Naive thymus-derived CD4-positive, alpha-beta T cell (primary cell): ENCODE measurements at places on chromosomes 16 and 17. TPM values are rescaled to one million over a fixed set of nuclear protein-coding genes. Genes with fewer than 3 reads are reported as not detected.
A peak's percentile ranks its signal among the peaks of the same experiment; 100 is the strongest.

EPOP gene
- total RNA-seq, result 0.19 TPM

EPN3 gene
- total RNA-seq, result not detected

NDRG4 gene
- 2.7 TPM for total RNA-seq

GRCh38 chr17:80395402-80396151 lies 19.4 kb upstream of the ENDOV start:
- H3K4me1 ChIP-seq, result no peaks in the 10 kb centered on the region
- H3K4me3 ChIP-seq, result no peak overlapping the region
- H3K27me3 ChIP-seq, result no peaks in the 10 kb centered on the region
- peaks cover 15% of the 10 kb centered on the region for H3K36me3 ChIP-seq
- H3K27ac ChIP-seq, result no peak overlapping the region

DNA sequence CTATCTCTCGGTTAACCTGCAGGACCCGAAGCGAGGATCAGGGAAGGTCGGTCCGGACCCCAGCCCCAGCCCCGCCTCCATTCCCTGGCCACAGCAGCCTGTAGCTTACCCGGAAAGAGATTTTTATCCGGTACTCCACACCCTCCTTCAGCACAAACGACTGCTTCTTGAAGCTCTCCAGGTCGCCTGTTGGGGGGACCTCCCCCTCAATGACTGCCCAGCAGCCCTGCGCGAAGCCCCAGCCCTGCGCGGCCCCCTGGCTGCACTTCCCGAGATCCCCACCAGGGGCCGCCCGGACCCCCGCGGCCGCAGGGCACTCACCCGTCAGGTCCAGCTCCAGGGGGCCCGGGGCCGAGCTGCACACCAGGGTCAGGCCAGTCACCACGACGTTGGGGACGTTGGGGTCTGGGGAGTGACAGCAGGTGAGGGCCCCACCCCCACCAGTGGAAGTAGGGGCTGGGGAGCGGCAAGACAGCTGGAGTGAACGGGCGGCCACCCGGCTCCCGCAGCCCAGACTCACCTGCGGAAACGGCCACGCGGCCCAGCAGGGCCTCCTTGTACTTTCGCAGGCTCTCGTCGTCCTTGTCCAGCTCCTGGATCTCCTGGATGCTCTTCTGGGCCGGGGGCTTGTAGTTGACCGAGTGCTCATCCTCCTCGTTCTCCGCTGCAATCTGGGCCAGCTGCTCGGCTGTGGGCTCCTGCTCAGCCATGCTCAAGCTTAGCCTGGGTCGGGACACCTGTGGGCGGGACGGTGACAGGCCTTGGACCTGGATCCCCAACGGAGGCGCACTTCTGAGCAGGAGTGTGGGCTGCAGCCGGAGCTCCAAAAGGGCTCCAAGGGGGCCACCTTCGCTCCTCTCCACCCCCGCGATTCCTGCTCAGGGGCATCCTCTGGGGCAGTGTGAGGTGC lies 1.7 kb downstream of the ARHGDIA start:
- peaks cover 12% of the 10 kb centered on the region for H3K36me3 ChIP-seq
- peaks cover 25% of the 10 kb centered on the region for H3K4me1 ChIP-seq
- H3K27me3 ChIP-seq, result no peaks in the 10 kb centered on the region
- DNase-seq, result peak; percentile 47

DNA sequence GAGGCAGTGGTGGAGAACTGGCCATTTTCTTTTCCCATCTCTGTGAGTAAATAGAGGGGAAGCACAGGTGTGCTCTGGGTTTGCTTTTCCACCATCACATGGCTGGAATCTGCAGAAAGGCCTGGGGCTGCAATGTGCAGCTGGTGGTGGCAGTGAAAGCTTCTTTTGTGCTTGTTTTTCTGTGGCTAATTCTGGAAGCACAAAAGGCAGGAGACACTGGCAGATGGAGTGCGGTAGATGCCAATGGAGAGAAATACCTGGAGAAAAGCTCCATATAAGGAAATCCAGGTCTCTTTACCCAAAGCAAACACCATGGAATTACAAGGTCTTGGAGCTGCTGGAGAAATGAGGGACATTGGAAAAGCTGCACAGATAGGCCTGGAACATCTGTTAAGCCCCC lies 146.9 kb downstream of the HAPSTR1 start:
- no peak for DNase-seq
- H3K27me3 ChIP-seq, result no peaks in the 10 kb centered on the region
- H3K4me1 ChIP-seq, result no peaks in the 10 kb centered on the region
- no peak overlapping the region for H3K27ac ChIP-seq
